A172 (cell line): ENCODE measurements at places on chromosomes 4 and X. TPM values are rescaled to one million over a fixed set of nuclear protein-coding genes. Genes with fewer than 3 reads are reported as not detected.

GRCh38 chr4:168451744-168452390 is 28.4 kb downstream of the DDX60L start:
- peak; percentile 71 for DNase-seq

GRCh38 chr4:52001616-52002015 is 18.5 kb downstream of the LRRC66 start:
- no peak for DNase-seq

GRCh38 chrX:115284877-115285276 is 4.6 kb upstream of the LUZP4 start:
- DNase-seq = no peak

Gene MXRA5
- total RNA-seq = 0.84 and 1.1 TPM in 2 replicates

DNA sequence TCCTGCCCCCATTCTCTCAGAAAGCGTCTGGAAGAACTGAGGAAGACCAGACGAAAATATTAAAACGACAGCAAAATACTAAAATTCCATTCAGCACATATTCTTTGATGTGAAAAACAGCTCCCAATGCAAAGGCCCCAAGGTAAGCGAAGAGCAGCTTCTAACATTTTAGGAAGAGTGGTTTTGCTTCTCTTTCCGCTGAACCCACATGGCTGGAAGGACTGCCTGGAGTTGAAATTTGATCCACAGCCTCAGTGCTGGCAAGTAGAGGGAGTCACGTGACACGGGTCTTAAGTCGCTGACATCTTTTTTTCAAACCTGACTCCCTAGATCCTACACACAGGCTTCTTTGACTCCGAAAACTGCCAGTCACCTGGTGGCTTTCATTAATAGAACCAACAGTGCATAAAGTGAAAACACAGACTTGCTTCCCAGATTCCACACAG is at the start of gene FAM13A:
TSS of gene FAM13A (minus strand) at position 233 of the 446 bp plus-strand sequence. CDS start at position 12, 221 bp downstream.
- DNase-seq = peak; percentile 87
